SJSA1 (cell line): ENCODE measurements at places on chromosomes 5 and 9.

DNA sequence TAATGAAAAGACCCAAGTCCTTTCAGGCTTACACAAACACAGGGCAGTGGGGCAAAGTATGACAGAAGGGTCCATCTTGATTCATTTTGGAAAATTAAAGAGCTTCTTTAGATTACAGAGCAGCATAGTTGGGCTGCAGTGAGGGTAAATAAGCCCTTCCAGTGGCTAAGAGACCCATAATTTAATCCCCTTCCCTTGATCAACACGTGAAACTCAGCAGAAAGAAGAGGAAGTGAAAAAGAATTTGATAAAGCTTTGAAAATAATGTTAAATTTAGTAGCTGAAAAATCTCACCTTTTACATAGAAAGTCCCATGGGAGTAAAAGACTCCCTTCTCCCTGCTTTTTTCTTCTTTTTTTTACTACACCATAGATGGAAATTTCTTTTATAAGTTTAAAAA, 87.6 kb downstream of the FREM1 start:
- no peak for DNase-seq

DNA sequence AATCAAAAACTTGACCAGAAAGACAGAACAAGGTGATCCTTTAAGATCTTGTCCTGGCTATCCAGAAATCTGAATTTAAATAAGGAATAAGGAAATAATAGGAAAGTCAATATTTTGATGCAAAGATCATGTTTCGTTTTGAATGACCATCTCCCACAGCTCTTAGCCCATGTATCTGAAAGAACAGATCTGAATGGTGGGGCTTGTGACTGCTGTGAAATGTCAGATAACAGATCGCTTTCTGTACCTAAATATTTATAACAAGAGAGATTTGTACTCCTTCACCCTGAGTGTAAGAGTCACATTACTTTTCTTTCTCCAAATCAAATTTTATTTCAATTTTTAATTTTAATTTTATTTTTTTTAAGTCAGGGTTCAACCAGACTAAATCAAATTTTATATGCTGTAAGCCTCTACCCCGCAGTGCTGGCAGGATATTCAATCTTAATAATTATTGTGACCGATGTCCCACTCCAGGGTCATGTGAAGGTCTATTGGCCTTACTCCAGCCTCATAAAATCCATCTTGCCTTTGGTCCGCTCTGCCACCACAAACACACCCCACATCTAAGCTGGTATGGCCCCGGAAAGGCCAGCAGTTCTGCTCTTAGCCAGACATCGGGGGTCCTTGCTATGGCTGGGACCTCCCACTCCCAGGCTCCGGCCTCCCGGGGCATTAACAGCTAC, 7.0 kb upstream of the SLC26A2 start:
- DNase-seq, result no peak

- no peak for DNase-seq
Measured at GRCh38 chr5:104540448-104540847, 977.9 kb upstream of the NUDT12 start.

DNA sequence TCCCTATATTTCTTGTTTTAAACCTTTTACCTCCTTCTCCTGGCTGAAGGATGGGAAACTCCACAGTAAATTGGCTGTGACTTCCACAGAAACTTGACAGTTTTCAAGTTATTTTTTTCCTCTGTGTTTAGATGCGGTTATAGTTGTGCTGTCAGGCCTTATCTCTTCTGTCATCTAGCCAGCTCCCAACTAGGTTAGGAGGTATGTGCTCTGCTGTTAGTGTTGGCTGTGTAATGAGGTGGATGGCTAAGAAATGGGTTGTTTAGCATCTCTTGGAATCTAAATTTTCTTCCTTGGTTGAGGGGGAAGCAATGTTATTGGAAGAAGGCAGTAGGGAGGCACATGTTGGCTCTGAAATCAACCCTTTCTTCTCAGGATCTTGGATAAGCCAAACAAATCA, 149.9 kb upstream of the RUSC2 start:
- no peak for DNase-seq

GRCh38 chr5:1555011-1555807, 31.4 kb upstream of the LPCAT1 start:
- peak; percentile 72 for DNase-seq

DNA sequence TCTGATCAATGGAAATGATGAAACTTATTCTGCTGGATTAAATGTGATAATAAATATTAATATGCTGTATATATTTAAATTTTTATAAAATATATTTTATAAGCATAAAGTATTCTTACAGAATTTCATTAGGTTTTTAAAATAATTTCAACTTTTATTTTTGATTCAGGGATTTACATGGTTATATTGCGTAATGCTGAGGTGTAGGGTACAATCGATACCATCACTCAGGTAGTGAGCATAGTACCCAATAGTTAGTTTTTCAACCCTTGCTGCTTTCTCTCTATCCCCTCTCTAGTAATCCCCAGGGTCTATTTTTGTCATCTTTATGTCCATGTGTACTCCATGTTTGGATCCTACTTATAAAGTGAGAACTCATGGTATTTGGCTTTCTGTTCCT, 5.7 kb downstream of the TLR4 start:
- no peak for DNase-seq
